Stimulated activated CD4-positive, alpha-beta T cell treated with anti-CD3 and anti-CD28 coated beads, Interleukin-1b, Interleukin-23, amount 100 ng/mL, for 1 hour (primary cell): ENCODE measurements at places on chromosomes 16 and 17.
A peak's percentile ranks its signal among the peaks of the same experiment; 100 is the strongest.

GRCh38 chr17:39755554-39756379, 18.0 kb downstream of the GRB7 start:
- no peak for DNase-seq

- DNase-seq, result peak; percentile 50
Measured at GRCh38 chr16:50368410-50369132, at the start of gene BRD7. Gene BRD7 (minus strand): TSS chr16:50368988. CDS start chr16:50368774, 214 bp downstream.

DNA sequence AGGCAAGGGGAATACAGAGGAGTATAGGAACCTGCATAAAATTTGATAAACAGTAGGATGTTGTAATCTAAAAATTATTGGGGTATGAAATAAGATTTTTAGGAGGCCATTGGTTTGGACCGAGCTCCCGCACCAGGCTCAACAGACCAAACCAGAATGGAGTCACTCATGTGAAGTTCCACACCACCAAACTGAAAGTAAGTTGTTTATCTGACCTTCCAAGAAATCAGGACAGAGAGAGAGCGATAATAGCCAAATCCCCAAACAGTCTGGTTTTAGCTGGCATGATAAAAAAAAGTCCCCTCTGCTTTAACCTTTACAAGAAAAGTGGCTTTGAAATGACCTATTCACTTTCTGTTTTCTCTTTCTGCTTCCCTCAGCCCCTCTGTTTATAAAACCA, 45.7 kb upstream of the SIAH1 start:
- no peak for DNase-seq

DNA sequence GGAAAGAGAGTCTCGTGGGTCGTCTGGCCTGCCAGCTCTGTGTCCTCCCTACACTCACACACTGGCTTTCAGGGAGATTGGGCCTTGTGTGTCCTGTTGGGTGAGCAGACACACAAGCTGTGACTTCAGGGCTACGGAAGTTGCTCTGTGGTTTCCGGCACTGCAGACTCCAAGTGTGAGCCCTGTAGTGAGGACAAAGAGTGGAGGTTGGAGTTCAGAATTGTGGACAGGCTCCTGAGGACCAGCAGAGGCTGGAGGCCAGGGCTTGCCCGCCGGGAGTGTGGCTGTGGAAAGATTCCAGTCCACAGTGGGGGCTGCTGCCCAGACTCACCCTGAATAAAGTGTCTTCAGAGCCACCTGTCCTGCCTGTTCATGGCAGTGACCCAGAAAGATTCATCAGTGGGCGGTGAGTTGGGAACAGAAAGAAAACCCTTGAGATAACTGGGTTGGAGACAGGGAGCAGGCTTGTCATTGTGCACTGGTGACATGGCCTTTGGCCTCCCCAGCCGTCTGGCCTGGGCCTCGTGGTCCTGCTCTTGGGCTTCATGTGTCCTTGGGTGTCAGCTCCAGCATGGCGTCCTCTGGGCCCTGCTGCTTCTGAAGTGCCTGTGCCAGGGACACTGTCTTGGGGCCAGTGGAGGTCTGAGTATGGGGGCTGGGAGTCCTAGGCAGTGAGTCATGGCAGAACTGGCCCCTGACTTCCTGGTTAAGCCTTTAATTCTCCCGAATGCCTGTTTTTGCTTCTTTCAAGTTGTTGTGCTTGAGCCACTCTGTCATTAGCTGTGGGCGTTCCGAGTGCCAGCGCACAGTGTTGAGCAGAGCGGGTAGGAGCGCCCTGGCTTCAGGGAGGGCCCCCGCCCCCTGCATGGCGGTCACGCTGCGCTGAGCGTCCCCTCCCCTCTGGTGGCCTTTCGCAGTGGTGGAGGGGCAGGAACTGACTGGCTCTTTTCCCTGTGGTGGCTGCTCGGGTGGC, 19.9 kb upstream of the ZNF750 start:
- no peak for DNase-seq

DNA sequence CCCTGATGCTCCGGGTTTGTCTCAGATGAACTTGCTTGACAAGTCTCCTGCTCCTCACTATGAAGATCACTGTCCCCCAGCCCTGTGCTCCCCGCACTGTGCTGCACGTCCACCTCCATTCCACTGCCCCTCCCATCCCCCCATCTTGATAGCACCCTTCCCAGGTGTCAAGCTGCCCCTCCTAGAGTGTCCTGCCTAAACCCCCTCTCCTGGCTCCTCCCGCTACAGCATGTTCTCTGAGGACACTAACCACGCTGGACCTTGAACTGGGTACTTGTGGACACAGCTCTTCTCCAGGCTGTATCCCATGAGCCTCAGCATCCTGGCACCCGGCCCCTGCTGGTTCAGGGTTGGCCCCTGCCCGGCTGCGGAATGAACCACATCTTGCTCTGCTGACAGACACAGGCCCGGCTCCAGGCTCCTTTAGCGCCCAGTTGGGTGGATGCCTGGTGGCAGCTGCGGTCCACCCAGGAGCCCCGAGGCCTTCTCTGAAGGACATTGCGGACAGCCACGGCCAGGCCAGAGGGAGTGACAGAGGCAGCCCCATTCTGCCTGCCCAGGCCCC, 18.5 kb downstream of the DEXI start:
- no peak for DNase-seq

- no peak for DNase-seq
Measured at GRCh38 chr17:7114241-7114874, at the start of gene ASGR2. Gene ASGR2 (minus strand): TSS chr17:7114822. CDS start chr17:7114240, 582 bp downstream.

DNA sequence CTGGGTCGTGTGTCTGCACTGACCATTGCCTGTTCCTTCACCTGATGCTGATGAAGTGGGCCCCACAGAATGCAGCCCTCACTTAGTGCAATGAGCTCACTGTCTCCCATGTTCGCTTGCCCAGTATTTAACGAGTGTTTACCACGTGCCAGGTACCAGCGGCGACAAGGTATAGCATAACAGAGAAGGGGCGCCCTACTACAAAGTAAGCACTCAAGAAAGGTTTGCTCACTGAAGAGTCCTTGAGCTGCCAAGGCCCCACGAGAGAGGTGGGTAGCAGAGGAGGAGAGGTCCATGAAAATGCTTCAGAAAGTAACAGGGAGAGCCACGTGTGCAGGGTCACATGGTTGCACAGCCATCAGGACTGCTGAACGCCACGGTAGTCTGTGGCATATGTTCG, 230.0 kb downstream of the NTN1 start:
- DNase-seq, result no peak

DNA sequence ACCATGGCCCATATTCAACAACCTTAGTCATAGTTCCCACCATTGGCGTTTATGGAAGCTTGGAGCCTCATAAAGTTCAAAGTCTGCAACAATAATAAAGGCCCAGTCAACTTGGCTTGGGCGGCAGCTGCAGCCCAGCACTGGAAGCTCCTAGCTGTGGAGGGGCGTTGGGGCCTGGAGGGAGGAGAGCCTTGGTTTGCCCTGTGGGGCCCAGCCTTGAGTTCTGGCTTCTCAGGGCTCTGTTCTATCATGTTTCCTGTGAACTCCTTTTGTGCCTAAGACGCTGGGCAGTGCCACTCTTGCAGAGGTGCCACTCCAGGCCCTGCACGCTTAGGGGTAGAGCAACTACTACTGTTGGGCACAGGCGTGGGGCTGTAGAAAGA, 927 bp upstream of the ENGASE start:
- no peak for DNase-seq

GRCh38 chr16:1919327-1919998, 1.2 kb upstream of the HS3ST6 start:
- no peak for DNase-seq
